ENCODE measurements at places on chromosomes 2 and 18.

DNA sequence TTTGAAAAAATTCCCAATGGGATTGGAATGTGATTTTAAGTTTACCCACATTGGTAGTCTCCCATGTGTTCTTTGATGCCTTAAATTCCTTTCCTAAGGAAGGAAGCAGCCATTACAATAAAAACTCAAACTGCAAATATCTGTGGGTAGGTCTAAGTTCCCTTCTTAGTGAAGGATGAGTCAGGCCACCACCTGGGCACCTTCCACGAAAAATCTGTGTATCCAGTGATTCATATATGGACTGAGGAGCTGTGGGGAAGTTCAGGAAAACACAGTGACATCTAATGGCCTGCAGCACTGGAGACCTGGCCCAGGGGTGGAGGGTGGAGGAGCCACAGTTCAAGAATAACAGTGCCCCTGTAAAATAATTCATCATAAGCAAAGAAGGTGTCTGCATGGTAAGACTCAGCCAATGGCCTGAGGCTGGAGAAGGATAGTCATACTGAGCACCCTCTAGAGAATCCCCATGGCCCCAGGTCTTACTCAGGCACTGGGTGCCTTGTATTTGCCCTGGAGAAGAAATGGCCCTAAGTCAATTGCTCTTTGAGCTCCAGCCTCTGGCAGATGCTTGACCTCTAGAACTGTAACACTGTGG, 248.6 kb downstream of the SP3 start:
- no peaks in the 10 kb centered on the region for H3K4me1 ChIP-seq
- no peak overlapping the region for H3K4me3 ChIP-seq
- no peaks in the 10 kb centered on the region for H3K36me3 ChIP-seq
- no peak for DNase-seq

DNA sequence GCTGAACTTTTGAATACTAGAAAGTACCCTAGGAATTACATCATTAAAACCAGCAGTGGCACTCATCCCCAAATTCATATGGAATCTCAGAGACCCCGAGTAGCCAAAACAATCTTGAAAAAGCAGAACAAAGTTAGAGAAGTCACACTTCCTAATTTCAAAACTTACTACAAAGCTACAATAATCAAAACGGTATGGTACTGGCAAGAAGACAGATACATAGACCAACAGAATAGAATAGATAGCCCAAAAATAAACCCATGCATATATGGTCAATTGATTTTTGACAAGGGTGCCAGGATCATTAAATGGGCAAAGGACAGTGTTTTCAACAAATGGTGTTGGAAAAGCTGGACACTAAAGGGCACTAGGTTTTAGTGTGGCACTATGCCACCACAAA, 176.0 kb upstream of the NDUFV2 start:
- H3K36me3 ChIP-seq = no peaks in the 10 kb centered on the region
- no peak overlapping the region for H3K27ac ChIP-seq
- no peaks in the 10 kb centered on the region for H3K27me3 ChIP-seq
- H3K4me3 ChIP-seq = no peak overlapping the region
- H3K4me1 ChIP-seq = no peaks in the 10 kb centered on the region

DNA sequence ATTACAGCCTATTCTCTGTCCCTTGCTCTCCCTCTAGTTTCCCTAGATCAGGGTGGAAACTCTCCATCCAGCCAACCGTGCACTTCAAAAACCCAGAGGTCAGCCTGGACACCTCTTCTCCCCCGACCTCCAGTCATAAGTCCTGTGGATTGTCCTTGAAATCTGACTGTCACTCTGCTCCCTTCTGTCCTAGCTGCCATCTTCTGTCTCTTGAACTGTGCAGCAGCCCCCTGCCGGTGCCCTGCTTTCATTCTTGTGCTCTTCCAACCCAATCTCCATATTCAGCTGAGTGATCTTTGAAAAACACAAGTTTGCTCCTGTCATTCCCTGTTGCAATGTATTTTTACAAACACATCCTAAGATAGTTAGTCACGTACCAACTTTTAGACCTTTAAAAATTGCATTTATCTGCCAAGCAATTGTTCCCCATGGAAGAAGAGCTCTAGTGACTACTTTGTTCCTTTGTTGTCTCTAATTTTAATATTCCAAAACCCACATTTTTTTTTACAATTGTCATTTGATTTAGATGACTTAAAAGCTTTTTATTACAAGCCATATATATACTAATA, 254.3 kb downstream of the CAMKMT start:
- no peaks in the 10 kb centered on the region for H3K27me3 ChIP-seq
- H3K36me3 ChIP-seq = no peaks in the 10 kb centered on the region
- no peaks in the 10 kb centered on the region for H3K4me1 ChIP-seq
- DNase-seq = no peak

DNA sequence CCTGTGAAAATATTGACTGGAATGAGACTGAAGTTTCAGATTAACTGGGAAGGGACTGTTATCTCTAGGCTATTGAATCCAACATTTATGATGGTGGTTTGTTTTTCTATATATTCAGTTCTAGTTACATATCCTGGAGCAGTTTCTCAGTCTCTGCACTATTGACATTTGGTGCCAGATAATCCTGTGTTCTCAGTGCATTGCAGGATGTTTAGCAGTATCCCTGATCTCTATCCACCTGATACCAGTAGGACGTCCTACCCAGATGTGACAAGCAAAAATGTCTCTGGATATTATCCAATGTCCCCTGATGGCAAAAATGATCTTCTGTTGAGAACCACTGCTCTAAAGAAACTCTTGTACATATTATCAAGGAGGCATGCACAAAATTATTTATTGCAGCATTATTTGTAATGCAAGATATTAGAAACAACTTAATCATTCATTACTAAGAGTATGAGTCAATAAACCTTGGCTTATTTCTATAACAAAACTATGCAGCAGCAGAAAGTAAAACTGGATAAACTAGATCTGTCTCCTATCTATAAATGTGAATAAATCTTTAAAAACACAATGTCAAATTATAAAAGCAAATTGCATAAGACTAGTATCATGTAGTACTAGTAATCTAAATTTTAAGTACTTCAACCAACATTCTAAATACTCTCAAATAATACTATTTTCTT, 369.3 kb upstream of the RND3 start:
- DNase-seq = no peak
- no peaks in the 10 kb centered on the region for H3K27me3 ChIP-seq
- no peak overlapping the region for H3K4me3 ChIP-seq
- no peak overlapping the region for H3K27ac ChIP-seq

GRCh38 chr18:42187611-42188380, 232.8 kb downstream of the PIK3C3 start:
- H3K36me3 ChIP-seq = no peaks in the 10 kb centered on the region
- DNase-seq = no peak
- no peaks in the 10 kb centered on the region for H3K4me1 ChIP-seq
- no peaks in the 10 kb centered on the region for H3K27me3 ChIP-seq
- no peak overlapping the region for H3K4me3 ChIP-seq

DNA sequence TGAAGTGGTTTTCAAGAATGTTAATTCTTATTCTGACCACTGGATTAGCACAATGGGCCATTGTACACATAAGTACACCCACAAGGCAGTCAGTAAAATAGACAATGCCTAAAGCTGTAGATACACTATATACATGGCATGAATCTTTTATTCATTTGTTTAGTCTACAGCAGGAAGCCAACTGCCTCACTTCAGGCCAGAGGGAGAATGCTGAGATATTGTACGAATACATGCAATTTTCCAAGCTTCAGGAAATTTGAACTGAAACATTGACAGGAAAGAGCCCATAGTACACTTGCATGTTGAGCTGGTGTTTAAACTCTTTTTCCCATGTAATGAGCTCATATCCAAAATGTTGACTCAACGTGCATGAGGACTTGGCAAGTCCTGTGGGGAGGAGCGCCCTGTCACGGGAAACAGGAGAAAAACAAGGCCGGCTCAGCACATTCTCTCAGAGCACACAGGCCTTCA, 111.6 kb upstream of the CYP1B1 start:
- no peaks in the 10 kb centered on the region for H3K27me3 ChIP-seq
- no peaks in the 10 kb centered on the region for H3K36me3 ChIP-seq
- H3K4me3 ChIP-seq = no peak overlapping the region

DNA sequence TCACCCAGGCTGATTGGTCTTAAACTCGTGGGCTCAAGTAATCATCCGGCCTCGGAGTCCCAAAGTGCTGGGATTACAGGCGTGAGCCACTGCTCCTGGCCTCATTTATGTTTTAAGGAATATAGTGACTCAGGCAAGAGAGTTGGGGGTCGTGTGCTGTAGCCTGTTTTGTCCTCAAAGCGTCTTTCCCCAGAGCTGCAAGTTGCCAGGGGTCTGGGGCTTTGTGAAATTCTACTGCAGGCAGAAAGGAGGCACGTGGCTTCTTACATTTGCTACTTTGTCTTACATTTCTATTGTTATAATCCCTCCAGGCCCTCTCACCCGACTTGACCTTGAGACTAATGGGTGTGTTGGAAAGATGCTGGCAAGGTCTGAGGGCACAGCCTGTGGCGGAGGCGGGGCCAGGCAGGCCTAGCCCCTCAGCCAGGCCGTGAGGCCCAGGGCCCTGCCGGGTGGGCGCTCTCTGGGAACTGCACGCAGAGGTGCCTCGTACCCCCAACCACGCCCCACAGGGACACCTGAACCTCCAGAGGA, 85.8 kb upstream of the NDUFV2 start:
- DNase-seq = no peak
- H3K4me3 ChIP-seq = peak overlapping the region; percentile 15
- H3K36me3 ChIP-seq = no peaks in the 10 kb centered on the region
- H3K27me3 ChIP-seq = no peaks in the 10 kb centered on the region

- peaks cover 45% of the 10 kb centered on the region for H3K36me3 ChIP-seq
- H3K4me3 ChIP-seq = no peak overlapping the region
- H3K27ac ChIP-seq = no peak overlapping the region
- DNase-seq = no peak
- no peaks in the 10 kb centered on the region for H3K4me1 ChIP-seq
- no peaks in the 10 kb centered on the region for H3K27me3 ChIP-seq
These were observed 24.6 kb downstream of the COX7A2L start for GRCh38 chr2:42336361-42336965.

DNA sequence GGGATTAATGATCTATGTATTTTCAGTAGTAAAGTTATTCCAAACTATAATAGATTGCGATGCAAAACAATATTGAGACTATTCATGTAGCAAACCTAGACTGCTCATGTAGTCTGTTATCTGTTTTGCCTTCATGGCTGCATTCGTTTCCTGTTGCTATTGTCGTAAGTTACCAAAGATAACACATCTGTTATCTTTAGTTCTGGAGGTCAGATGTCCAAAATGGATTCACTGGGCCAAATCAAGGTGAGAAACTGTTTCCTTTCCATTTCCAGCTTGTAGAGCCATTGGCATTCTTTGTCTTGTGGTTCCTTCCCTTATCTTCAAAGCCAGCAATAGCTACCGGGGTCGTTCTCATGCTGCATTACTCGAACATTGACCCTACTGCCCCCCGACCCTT, 20.9 kb downstream of the ITGAV start:
- no peak overlapping the region for H3K27ac ChIP-seq
- H3K4me3 ChIP-seq = no peak overlapping the region
- H3K4me1 ChIP-seq = no peaks in the 10 kb centered on the region
- H3K27me3 ChIP-seq = no peaks in the 10 kb centered on the region
- no peak for DNase-seq

- H3K27me3 ChIP-seq = no peaks in the 10 kb centered on the region
- H3K36me3 ChIP-seq = no peaks in the 10 kb centered on the region
- H3K27ac ChIP-seq = peak overlapping the region; percentile 61
- H3K4me1 ChIP-seq = peaks cover 14% of the 10 kb centered on the region
- H3K4me3 ChIP-seq = peak overlapping the region; percentile 8
- no peak for DNase-seq
These were observed 43.4 kb downstream of the PLCL1 start for GRCh38 chr2:197847651-197848401.

DNA sequence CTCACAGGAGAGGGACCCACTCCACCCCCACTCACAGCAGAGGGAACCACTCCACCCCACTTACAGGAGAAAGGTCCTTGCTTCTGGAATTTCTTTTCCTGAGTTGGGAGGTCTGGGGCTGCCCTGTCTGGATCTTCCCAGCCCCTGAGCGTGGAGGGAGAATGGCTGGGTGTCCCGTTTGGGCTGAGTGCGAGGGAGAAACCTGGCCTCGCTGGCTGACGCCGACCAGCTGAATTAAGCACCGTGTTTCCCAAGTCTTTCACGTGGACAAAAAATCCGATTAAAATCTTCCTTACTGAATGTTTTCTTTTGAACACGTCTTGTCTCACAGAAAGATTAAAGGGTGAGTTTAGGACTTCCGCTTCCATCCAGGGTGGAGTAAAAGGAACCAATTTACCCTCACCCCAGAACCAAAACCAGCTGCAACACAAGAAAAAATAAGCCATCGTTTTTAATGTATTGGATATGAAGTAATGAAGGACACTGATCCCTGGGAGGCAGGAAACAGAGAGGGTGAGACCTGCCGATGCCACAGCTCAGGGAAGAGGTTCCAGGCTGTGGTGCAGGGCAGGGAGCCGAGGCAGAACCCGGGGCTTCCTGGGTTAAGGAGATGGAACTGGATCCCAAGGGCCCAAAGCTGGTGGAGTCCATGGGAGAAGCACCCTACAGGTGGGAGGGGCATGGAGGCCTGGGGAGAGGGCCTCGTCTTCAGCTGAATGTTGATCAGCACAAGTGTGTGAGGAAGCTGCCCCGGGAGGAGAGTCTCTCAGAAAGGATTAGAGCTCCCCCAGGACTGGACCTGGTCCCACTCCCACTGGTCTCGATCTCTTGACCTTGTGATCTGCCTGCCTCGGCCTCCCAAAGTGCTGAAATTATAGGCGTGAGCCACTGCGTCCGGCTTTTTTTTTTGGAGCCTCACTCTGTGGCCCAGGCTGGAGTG, 60.3 kb downstream of the RTP5 start:
- H3K4me3 ChIP-seq = no peak overlapping the region
- DNase-seq = no peak
- H3K4me1 ChIP-seq = peaks cover 6% of the 10 kb centered on the region
- no peak overlapping the region for H3K27ac ChIP-seq
- no peaks in the 10 kb centered on the region for H3K36me3 ChIP-seq

GRCh38 chr18:72768681-72769229, 99.0 kb downstream of the NETO1 start:
- H3K4me3 ChIP-seq = no peak overlapping the region
- no peaks in the 10 kb centered on the region for H3K27me3 ChIP-seq
- no peak overlapping the region for H3K27ac ChIP-seq

DNA sequence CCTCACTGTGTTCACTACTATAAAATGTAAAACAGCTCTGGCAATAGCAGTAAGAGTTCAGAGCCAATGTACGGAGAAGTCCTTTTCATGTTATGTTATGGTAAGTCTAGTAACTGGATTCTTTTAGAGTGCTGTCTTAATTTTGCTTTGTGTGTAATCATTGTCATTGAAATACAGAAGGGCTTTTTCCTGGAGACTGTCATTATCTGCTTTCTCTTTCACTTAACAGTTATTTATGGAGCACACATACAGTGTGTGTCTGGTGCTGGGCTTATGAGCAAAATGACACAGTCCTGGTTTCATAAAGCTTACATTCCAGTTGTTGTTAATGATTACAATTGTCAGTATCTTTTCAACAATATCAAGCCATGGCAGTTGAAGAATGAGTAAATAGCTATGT, 95.5 kb downstream of the CCDC102B start:
- DNase-seq = no peak
- no peaks in the 10 kb centered on the region for H3K4me1 ChIP-seq
- H3K36me3 ChIP-seq = no peaks in the 10 kb centered on the region
- no peak overlapping the region for H3K27ac ChIP-seq

- DNase-seq = no peak
- H3K36me3 ChIP-seq = no peaks in the 10 kb centered on the region
- no peak overlapping the region for H3K4me3 ChIP-seq
- H3K27ac ChIP-seq = no peak overlapping the region
- H3K27me3 ChIP-seq = no peaks in the 10 kb centered on the region
- H3K4me1 ChIP-seq = no peaks in the 10 kb centered on the region
These were observed 103.9 kb downstream of the TTC32 start for GRCh38 chr2:19797871-19798270.

GRCh38 chr18:53375621-53376020, 848.8 kb downstream of the MBD2 start:
- DNase-seq = no peak
- no peaks in the 10 kb centered on the region for H3K27me3 ChIP-seq
- no peaks in the 10 kb centered on the region for H3K36me3 ChIP-seq
- no peak overlapping the region for H3K4me3 ChIP-seq
- no peak overlapping the region for H3K27ac ChIP-seq
- H3K4me1 ChIP-seq = no peaks in the 10 kb centered on the region
